ENCODE measurements at places on chromosomes 6 and 20.

DNA sequence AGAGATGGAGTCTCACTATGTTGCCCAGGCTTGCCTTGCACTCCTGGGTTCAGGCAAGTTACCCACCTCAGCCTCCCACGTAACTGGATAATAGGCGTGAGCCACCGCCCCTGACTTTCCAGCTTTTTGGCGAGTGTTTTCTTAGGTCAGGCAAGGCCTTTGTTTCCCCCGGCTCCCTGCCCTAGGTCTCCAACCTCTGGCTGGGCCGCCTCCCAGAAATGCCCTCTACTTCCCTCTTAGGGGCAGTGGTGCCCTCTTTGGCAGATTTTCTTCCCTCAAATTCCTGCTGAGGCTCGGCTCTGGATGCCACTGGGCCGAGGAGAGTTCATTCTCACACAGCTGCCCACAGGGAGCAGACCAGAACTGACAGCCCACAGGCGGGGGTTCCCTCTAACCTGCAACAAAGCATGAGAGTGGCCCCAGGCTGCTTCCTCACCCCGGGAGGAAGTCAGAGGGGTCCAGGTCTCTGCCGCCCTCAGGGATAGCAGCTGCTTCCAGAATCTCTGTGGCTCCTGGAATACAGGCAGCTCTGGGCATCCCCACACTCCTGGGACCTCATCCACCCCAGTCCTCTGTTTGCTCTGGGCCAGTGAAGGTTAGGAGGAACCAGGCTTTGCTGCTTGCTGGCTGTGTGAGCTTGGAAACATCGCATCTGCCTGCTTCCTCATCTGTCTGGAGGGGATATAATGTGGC is 56.5 kb downstream of the TCP11 start:
- peak; percentile 1 for DNase-seq

GRCh38 chr6:105014448-105014847 is 57.5 kb downstream of the LIN28B start:
- no peak for DNase-seq

DNA sequence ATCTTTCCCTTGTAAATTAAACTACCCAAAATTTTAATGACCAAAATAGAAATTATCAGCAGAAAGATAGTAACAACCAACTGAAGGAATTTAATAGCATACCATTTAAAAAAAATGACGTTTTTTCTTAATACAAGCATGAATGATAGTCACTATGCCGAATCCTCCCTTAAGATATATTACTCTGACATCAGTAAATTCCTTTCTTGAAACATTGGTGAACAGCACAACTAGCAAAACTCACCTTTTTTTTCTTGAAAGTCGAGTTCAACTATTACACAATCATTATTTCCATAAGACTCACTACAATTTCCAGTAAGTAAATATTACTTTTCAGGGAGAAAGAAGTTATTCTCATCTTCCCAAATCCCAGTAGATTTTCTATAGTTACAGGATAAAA is 433.2 kb downstream of the GRIK2 start:
- no peak for DNase-seq

GRCh38 chr6:46657642-46658041 is 4.9 kb downstream of the SLC25A27 start:
- no peak for DNase-seq

DNA sequence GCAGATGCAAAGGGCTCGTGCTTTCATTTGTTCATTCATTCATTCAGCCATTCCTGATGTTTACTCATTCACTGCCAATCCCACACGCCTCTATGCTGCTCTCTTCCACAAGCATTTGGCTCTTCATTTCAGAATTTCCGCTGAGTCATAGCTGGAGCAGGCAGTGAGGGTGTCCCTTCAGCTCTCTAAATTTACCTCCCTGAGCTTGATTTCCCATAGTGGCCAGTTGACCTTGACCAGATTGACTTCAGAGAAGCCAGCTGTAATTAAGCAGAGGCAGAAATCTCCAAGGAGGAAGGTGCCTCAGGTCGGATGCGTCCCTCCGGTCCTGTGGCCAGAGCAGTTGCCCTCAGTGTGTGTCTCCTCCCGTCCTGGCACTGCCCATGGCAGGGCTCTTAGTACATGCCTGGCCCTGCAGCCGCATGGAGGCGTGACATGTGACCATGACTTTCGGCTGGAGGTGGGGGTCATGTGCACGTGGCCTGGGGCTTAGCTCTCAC is 267.2 kb upstream of the ECI2 start:
- no peak for DNase-seq

GRCh38 chr20:32918296-32918695 is 59.6 kb downstream of the EFCAB8 start:
- no peak for DNase-seq

DNA sequence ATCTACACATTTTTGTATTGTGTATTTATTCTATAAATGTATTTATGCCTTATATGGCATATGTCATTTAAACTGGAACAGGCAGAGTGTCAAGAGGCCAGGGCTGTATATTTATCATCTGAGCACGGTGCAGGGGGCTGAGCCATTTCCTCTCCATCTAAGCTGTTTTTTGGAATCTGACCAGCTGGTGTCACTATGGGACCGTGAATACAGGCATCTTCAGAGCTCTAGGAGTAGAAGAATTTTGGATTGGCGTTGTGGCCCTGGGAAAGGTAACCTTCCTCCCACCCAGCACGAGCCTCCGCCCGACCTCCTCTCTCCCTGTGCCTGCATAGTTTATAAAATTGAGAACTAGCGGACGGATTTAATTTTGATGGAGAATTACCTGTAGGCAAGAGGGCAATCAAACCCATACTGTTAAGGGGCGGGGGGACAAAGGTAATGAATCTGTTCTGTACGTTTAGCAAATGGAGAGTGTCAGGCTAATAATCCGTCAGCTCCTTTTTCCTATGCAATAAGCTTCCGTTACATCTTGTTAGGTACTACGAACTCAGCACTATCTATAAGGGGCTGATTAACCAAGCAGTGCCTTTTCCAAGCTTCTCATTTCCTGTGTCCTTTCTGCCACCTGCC is 29.0 kb upstream of the EEF1E1 start:
- DNase-seq: peak; percentile 27

GRCh38 chr20:22569353-22569752 is 15.0 kb downstream of the FOXA2 start:
- DNase-seq: no peak

DNA sequence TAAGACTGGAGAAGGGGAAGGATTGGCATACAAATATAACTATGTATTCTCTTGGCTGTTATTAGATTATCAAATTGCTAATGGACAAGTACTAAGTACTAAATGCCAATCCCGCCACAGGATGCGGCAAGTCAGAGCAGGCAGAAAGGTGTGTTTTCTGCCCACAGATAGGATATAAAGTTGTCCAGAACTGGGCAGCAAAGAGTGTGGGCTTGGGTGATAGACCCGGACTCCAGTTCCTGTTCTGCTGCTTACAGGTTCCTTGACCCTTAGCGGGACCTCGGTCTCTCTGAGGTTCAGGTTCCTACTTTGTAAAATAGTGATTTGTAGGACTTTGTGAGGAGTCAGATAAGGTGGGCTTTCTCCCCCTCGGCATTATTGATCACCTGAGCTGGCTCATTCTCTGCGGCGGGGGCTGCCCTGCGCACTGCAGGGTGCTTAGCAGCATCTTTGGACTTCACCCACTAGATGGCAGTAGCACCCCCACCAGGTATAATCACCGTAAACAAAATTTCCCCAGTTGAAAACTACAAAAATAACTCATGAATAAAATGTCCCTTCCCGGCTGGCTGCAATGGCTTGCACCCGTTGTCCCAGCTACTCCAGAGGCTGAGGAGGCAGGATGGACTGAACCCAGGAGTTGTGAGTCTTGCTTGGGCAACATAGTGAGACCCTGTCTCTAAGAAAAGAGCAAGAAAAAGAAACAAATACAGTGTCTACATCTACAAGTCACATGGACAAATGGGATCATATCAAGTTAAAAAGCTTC is 193.1 kb downstream of the DOK5 start:
- no peak for DNase-seq

- DNase-seq: peak; percentile 4
Measured at GRCh38 chr20:39429726-39430125, 467.6 kb downstream of the DHX35 start.

GRCh38 chr6:14190191-14190928 is 72.8 kb downstream of the CD83 start:
- DNase-seq: no peak

DNA sequence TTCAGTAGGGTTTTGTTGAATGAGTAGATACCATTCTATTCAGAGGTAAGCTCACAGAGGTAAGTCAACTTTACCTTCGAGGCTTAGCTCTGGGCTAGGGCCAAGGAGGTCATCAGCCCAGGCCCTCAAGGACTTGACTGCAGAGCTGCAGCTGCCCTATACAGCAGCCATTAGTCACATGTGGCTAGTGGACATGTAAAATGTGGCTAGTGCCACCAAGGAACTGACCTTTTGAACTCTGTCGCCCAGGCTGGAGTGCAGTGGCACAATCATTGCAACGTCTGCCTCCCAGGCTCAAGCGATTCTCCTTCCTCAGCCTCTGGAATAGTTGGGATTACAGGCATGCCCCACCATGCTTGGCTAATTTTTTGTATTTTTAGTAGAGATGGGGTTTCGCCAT is 47.9 kb upstream of the EPB41L1 start:
- DNase-seq: no peak

DNA sequence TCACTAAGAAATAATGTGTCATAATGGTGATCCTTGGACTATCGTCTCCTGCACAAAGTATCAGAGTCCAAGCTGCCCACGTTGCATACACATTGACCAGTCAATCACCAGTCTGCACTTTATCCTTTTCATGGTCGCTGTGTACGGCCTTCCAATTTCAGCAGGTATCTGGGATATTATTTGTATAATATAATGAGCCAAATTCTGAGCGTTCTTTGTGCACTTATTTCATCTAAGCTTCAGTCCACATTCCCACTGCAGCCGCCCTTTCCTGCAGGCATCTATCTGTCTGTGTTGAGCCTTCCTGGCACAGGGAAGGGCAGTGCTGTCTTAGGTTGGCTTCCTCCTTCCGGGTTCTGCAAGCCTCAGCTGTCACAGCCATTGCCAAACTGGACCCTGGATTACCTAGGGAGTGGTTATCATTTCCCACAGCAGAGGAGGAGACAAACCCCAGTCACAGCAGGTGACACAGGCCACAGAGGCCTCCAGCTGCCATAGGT is 174.3 kb downstream of the TTLL2 start:
- no peak for DNase-seq

DNA sequence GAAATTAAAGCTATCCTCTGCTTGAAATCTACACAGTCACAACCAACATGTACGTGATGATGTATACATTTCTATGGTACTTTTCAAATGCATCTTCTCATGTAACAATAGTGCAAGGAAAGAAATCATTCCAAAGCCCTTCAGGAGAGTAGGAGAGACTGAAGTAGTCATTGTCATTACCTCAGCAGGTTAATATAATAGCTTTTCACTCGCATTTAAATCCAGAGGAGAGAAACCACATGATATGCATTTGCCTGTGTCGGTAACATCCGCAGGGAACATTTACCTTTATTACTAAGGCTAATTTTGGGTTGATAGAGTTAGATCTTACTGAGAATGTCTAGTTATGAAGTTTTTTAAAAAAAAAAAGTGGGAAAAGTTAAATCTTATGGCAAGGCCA is 186.6 kb upstream of the DTNBP1 start:
- DNase-seq: no peak

GRCh38 chr6:38436726-38437465 is 202.8 kb downstream of the BTBD9 start:
- no peak for DNase-seq

GRCh38 chr6:41176189-41176588 is 13.3 kb upstream of the TREM2 start:
- no peak for DNase-seq

DNA sequence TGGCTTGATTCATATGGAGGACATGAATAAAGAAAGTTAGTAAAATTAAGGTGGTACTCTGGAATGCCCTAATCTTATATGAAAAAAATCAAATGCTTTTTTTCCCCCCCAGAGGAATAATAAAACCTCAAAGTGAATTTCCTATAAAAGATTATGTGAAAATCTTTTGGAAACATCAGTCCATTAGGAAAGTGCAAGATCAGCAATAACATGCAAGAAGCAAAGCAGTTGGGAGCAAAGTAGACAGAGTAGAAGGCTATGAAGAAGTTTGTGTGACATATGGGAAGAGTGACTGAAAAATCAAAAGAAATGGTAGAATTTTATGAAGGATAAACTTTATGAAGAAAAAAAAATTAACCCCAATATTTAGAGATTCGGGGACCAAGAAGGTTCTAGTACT is 998.0 kb upstream of the EPHA7 start:
- no peak for DNase-seq

- DNase-seq: no peak
Measured at GRCh38 chr20:46127396-46128010, 9.4 kb downstream of the CD40 start.

Data from frontal cortex (tissue), 4 donors.